Fibroblast of lung (primary cell): ENCODE measurements at places on chromosomes 5 and 9. TPM values are rescaled to one million over a fixed set of nuclear protein-coding genes. Genes with fewer than 3 reads are reported as not detected.

The PLPP1 gene
- total RNA-seq: 51.4 and 73.5 TPM in 2 replicates

The IFNA2 gene
- total RNA-seq: not detected in 2 replicates

The GFI1B gene
- under 0.01 TPM in 1 of 2 replicates, not detected in the other for total RNA-seq

The DAP gene
- 24.7 and 56.6 TPM in 2 replicates for total RNA-seq

The C8G gene
- 1.2 TPM in 1 of 2 replicates, not detected in the other for total RNA-seq
